Urothelium cell line (cell line): ENCODE measurements at places on chromosomes 3 and 15.

- DNase-seq: no peak
Observed at GRCh38 chr3:184584464-184584891, 22.9 kb downstream of the EPHB3 start.

DNA sequence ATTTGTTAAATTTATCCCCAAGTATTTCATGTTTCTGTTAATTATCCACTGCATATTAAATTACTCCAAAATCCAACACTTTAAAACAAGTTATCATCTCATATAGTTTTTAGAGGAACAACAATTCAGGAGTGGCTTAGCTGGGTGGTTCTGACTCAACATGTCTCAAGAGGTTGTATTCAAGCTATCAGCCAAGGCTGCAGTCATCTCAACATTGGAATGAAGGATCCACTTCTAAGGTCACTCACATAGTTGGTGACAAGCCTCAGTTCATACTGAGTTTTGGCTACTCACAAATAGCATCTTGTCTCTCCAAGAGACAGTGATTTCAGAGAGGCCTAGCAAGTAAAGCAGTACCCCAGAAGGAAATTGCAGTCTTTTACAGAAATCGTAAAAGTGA is 134.7 kb downstream of the NR2E3 start:
- DNase-seq: no peak

GRCh38 chr15:80404761-80405553 is 775 bp downstream of the ARNT2 start:
- peak; percentile 59 for DNase-seq

DNA sequence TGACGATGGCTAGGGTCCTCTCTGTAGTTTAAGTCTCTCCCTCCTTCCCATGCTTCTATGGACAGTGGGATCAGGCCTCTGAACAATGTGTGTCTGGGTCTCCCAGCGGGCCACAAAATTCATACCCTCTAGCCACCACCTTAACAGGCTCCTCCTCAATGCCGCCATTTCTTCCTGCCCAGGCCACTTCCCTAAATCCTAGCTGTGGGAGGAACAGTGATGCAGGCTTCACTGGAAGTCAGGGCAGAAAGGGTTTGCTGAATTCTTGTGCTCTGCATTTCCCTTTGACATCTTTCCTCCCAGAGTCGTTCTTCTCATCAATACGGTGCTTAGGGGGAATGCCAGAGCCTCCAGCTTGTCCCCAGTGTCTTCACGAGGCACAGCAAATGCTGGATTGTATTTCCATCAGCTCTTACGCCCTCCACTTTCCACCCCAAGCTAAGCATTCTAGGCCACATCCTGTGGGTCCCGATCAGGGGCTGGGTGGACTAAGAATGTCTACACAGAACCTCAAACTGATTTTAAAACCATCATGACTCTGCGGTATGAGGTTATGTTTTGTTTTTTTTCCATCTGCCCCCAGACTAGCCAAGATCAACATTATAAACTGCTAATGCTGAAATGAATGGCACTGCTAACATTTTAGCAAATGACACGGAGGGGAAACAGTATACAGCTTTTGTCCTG is 11.9 kb upstream of the LDHAL6B start:
- no peak for DNase-seq

- DNase-seq: peak; percentile 34
Observed at GRCh38 chr3:190883973-190884832, 21.7 kb upstream of the GMNC start.

DNA sequence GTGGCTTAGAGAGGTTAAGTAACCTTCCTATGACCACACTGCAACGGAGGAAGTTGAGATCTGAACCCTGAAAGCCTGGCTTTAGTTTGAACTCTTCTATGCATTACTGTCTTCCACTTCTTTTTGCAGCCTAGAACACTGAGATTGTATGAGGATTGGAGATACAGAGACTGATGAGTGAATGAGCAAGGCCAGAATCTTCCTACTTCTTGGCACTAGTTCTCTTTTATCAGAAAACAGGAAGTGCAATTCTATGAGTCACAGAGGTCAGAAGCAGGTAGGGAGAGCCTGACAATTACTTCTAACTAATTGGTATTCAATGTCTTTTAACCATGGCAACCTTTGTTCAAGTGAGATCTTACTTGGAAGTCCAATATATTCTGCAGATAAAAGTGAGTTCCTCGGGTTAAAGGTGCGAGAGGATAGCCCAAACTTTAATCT is 219.0 kb downstream of the SHQ1 start:
- peak; percentile 31 for DNase-seq

DNA sequence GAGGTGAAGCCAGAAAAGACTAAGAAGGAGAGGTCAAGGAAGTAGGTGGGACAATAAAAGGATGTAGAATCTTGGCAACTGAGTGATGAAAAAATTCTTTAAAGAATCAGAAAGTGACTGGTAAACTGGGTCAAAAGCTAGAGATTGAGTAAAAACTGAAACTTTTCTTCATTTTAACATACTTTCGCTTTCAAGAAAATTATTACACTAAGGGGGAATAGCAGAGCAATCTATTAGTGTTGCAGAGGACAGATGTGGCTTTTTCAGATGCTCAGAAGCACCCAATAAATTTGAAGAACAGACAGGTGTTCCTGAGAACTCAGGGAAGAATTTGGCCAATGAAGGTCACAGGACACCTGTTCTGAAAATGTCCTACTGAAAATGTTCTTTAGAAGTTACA is 805.4 kb upstream of the ALCAM start:
- no peak for DNase-seq

GRCh38 chr15:63258658-63259057 is 18.7 kb upstream of the APH1B start:
- DNase-seq: no peak

GRCh38 chr3:122562923-122563716 is 980 bp downstream of the PARP9 start:
- DNase-seq: no peak

DNA sequence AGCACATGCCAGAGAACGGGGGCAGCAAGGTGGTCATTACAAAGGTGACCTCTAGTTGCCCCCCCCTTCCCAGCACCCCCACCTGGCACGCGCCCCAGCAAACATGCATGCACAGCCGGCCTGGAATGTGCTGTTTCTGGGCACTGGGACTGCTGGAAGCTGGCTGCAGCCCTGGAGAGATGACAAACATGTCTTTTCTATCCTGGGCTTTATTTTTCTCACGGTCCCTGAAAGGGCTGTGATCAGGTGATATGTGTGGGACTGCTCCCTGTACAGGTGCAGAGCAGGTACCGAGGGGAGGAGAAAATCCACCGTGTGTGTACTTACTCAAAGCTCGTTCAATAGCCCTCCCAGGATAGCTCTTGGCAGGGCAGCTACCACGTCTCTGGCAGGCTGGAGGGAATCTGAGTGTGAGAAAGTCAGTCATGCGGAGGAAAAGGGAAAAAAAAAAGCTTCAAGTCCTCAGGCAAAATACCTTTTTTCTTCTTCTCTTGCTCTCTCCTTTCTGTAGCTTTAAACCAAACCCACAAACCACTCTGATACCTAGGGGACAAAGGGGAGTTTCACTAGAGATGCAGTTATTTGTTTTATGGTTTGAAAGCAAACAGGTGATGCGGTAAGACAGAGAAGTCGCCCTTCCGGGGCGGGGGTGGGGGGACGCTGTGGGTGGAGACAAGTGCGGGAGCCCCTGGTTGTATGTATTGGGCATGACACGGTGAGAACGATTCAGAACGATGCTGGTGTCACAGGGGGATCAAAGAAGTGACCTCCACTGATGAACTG is 5.0 kb upstream of the HES1 start:
- DNase-seq: no peak

- DNase-seq: no peak
Observed at GRCh38 chr3:168427835-168428475, 332.2 kb upstream of the GOLIM4 start.

DNA sequence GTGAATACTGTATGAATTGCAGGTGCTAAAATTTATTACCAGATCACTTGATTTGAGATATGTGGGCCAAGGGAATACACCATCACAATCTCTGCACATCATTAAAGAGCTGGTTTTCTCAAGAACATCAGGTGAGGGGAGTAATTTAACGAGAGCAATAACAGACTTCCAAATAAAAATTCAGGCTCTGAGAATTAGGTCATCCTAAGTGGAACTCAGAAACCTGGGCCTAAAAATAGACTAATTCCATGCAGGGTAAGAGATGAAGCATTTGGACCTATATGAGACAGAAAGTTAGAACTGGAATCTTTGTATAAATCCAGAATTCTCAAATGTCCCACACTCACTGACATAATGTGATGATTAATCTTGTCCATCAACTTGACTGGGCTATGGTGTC is 331.1 kb downstream of the ZNF621 start:
- no peak for DNase-seq

DNA sequence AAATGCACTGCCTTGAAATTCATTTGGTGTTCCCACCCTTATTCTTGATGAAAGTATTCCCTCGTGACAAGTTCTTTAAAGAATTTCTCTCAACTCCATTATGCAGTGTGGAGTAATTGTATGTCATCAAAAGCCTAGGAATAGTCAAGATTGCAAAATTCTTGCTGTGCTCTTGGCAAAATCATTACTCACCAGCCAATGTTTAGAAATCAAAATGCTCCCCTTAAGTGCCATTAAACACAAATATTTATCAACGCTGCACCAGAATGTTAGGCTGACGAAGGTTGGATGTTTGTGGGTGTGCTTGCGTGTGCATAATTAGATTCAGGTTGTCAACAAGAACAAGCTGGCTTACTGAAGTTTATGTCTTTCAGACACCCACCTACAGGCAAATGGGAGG is 40.5 kb downstream of the SST start:
- no peak for DNase-seq

DNA sequence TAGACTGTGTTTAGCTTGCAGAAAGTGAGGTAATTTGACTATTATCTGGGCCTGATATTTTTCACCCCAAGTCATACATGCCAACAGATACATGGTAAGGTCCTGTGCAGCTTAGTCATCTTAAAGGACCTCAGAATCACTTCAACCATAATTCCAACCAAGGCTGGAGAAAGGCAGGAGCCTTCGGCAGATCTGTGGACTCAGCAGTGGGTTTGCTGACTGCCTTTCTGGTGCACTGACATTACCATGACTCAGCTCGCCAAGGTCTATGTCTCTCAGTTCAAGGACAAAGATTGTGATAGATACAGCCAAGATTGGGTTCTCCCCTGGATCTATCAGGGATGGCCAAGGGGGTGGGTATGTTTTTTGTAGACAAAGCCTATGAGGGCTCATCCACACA is 32.7 kb downstream of the LYZL4 start:
- DNase-seq: no peak

DNA sequence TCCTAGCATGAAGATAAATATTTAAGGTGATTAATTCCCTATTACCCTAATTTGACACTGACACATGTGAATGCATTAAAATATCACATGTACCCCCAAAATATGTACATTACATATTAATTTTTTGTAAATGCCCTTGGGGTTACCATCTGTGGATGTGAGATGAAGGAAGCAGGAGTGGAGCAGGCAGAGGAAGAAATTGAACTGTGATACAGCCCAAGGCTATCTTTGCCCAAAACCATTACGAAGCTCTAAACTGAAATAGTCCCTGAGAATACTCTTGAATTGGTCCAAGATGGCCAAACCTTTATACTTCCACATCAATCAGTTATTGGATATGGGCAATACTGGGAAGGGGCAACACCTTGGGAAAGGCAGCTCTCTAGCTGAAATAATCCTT is 105.0 kb downstream of the CLASP2 start:
- no peak for DNase-seq

DNA sequence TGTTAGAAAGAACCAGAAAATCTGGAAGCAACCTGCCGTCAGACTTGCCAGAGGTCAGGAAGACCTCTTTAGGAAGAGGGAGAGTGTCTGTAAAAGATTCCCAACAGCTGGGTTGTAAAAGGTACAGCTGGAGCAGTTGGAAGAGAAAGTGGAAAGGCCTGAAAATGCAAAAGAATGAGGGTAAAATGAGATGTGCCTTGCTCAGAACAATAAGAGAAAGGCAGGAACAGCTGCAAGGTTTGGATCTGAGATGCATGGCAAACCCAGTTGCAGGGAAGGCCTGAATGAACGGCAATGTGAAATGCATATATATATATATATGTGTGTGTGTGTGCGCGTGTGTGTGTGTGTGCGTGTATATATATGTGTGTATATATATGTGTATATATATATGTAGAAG is 88.1 kb downstream of the ZIC1 start:
- no peak for DNase-seq

- peak; percentile 55 for DNase-seq
Observed at GRCh38 chr3:170809007-170809974, 60.7 kb downstream of the RPL22L1 start.

- no peak for DNase-seq
Observed at GRCh38 chr3:33314993-33315392, 37.8 kb downstream of the FBXL2 start.

- no peak for DNase-seq
Observed at GRCh38 chr3:113255100-113255853, 43.9 kb downstream of the BOC start.

- no peak for DNase-seq
Observed at GRCh38 chr3:65551945-65552344, 486.8 kb downstream of the MAGI1 start.

DNA sequence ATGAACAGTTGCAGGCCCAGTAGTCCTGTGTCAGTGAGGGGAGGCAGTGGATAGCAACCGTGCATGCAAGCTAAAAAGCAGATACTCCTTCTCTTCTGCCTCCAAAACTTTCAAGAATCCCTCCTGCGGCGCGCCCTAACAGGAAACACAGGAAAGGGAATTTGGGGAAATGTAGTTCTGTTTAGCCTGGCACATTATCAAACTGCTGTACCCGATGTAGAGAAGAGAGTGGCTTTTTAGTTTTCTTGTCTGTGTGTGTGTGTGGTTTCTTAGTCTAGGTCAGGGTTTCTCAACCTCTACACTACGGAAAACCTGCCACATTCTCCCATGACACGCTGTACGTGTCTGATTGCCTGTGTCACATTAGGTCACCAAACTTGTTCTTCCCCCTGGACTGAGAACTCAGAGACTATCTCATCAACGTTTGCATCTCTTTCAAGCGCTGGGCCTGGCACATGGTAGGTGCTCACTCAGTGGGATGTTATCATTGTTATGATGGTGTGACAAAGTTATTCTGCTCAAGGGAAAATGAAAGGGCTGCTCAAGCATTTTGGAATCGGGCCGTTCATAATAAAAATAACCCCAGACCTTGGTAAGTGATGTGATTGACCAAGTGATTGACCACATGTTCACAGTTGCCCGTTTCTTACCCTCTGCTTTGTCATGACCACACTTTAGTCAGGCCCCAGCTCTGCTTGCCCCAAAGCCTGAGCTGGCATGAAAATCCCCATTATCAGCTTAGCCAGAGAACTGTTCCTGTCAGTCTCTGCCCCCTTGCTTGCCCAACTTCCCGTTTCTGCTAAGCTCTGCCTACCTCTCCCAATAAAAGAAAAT is 33.2 kb downstream of the TM4SF4 start:
- DNase-seq: no peak

GRCh38 chr3:48130321-48130904 is 57.8 kb downstream of the CDC25A start:
- peak; percentile 57 for DNase-seq

DNA sequence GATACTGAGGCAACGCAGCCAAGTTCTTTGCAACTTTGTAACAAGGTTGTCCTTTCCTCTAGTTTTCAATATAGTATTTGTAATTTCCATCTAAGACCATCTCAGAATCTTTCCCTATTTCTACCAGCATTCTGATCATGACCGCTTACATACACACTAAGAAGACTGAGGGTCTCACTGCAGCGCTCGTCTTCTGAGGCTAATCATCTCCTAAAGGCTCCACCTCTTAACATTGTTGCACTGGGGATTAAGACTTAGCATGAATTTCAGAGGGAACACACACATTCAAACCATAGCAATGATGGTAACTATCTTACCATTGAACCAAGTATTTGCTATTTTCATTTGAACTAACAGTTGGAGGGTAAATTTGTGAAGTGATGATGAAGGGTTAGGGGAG is 463.3 kb upstream of the CCDC54 start:
- no peak for DNase-seq

- DNase-seq: peak; percentile 65
Observed at GRCh38 chr3:111594205-111594604, 941 bp downstream of the ZBED2 start.
